ENCODE measurements at places on chromosomes 3 and 15. TPM values are rescaled to one million over a fixed set of nuclear protein-coding genes. Genes with fewer than 3 reads are reported as not detected.

Gene CHRFAM7A
- total RNA-seq: not detected

Gene KBTBD13
- not detected for total RNA-seq

Gene KY
- not detected for total RNA-seq

Gene CD276
- 74.6 TPM for total RNA-seq

Gene MELTF
- total RNA-seq: 2.6 TPM

Gene SLC22A13
- total RNA-seq: 1.1 TPM

Gene GOLGA6A
- total RNA-seq: not detected

Gene SLC27A2
- total RNA-seq: 0.79 TPM

Gene MINAR1
- 1.6 TPM for total RNA-seq

Gene GPR171
- not detected for total RNA-seq

Gene SPINT1
- total RNA-seq: 3.3 TPM

Gene KIF15
- 21.9 TPM for total RNA-seq

Gene RTP4
- total RNA-seq: not detected

Gene LNP1
- total RNA-seq: 5.3 TPM

Gene PLSCR5
- total RNA-seq: not detected

Gene CLASP2
- 67.4 TPM for total RNA-seq

Gene GABRR3
- not detected for total RNA-seq

Gene KCNAB1
- total RNA-seq: not detected

Gene BOC
- 1.7 TPM for total RNA-seq

Gene SPRED1
- 17.3 TPM for total RNA-seq

Gene SOX14
- not detected for total RNA-seq

Gene TNFAIP8L3
- 0.24 TPM for total RNA-seq

Gene CYP19A1
- total RNA-seq: 0.42 TPM

Gene GOLGA8O
- not detected for total RNA-seq

Gene SPINK8
- not detected for total RNA-seq

Gene NME9
- total RNA-seq: not detected

Gene ITPKA
- 4.3 TPM for total RNA-seq

Gene KCNMB3
- total RNA-seq: 4.3 TPM

Measured in A673 (cell line).